ENCODE measurements at places on chromosomes 2 and 18. TPM values are rescaled to one million over a fixed set of nuclear protein-coding genes. Genes with fewer than 3 reads are reported as not detected.
A peak's percentile ranks its signal among the peaks of the same experiment; 100 is the strongest.

GRCh38 chr2:120486441-120486840 is 140.5 kb downstream of the INHBB start:
- no peak for DNase-seq

TRIM54 gene
- not detected for total RNA-seq

DNA sequence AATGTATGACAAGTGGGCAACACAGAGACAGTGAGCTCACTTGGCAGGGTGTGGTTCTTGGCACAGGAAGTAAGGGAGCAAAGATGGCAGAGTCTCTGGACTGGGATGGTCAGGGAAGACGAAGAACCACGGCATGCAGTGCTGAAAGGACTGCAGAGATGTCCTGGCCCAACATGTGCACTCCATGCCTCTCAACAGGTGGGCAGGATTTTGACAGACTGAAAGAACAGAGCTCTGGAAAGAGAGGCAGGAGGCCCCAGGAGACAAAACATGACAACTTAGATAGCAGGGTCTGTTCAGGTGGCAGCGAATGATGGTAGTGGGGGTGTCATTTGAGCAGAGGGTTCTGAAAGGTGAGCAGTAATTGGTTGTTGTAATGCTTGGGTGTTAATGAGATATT is 180.3 kb downstream of the FHOD3 start:
- no peak for DNase-seq

SGPP2 gene
- 6.0 TPM for total RNA-seq

- no peak for DNase-seq
These were observed 151.0 kb downstream of the TRIB2 start for GRCh38 chr2:12867631-12868287.

- peak; percentile 68 for DNase-seq
These were observed at the start of gene CABLES1 for GRCh38 chr18:23134780-23135549. TSS of gene CABLES1 (plus strand) at chr18:23135485. CDS start at chr18:23135763, 278 bp downstream.

- no peak for DNase-seq
These were observed 232.2 kb downstream of the TTC32 start for GRCh38 chr2:19669559-19669958.

FEV gene
- total RNA-seq = not detected

- peak; percentile 72 for DNase-seq
These were observed at the start of gene EMX1 for GRCh38 chr2:72917138-72917876. TSS of gene EMX1 (plus strand) at chr2:72917519. CDS start at chr2:72917853, 334 bp downstream.

NPHP1 gene
- 2.4 TPM for total RNA-seq

GRCh38 chr2:178420463-178420999 is 30.4 kb downstream of the PRKRA start:
- DNase-seq = no peak

All from B cell (primary cell).